ENCODE measurements at places on chromosomes 4 and X.
A peak's percentile ranks its signal among the peaks of the same experiment; 100 is the strongest.

GRCh38 chrX:103817502-103817901 is 14.6 kb downstream of the RAB9B start:
- DNase-seq: peak; percentile 14

GRCh38 chr4:147863808-147864472 is 132.1 kb downstream of the ARHGAP10 start:
- no peak for DNase-seq

GRCh38 chr4:30760551-30760950 is 40.4 kb downstream of the PCDH7 start:
- DNase-seq: no peak

- DNase-seq: no peak
Observed at GRCh38 chr4:113276464-113277170, 227.2 kb downstream of the ANK2 start.

- DNase-seq: no peak
Observed at GRCh38 chr4:185534866-185535611, at the start of gene PDLIM3. Gene PDLIM3, minus strand, starts transcription at chr4:185535507. Its CDS starts 73 bp downstream, at chr4:185535434.

DNA sequence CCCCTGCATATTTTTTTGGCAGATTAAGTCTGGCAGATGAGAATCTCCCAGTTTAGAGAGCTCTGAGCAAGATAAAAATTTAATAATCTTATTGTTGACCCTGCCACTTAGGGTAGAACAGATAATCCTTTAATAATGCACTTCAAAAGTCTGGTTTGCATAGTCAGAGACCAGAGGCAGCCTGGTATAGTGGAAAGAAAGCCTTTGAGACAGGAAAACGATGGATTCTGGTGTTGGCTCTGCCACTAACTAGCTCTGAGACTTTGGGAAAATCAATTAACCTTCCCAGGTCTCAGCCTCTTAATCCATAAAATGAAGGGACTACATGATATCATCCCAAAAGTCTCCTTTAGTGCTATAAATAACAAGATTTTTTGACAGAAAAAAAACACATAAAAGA is 824.5 kb downstream of the STIM2 start:
- DNase-seq: no peak

DNA sequence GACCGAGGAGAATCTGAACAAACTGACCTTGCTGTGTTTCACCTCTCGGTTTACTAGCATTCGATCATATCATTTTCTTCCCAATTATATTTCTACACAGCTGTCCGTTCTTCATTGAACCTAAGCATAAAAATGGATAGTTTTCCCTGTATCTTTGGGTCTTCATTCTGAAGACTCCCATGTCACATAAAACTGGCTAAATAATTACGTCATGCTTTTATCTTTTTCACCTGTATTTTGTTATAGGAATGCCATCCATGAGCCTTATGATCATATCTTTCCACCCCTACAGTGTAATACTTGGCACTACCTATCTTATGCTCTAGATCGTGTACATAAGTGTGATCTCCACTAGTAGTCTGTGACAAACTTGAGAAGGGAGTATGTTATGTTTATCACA is 456.1 kb downstream of the FGF13 start:
- no peak for DNase-seq

- DNase-seq: peak; percentile 78
Observed at GRCh38 chrX:119686087-119686691, 6.8 kb downstream of the SEPTIN6 start.

DNA sequence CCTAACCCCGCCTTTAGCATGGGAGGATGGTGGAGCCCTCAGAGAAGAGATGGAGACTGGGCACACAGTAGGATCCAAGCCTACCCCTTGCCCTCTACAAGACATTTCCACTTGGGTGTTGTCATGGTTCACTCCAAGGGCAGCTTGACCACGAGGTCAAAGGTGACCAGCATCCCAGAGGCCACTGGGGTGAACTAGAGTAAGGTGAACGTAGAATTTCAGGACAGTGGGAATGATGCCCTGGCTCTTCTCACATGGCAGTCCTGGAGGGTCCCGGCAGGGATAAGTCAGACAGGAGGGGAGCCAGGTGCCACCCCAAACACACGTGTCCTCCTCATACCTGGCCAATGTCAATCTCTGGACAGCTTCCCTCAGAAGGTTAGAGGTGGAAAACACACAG is 274.2 kb upstream of the AGTR2 start:
- DNase-seq: no peak

DNA sequence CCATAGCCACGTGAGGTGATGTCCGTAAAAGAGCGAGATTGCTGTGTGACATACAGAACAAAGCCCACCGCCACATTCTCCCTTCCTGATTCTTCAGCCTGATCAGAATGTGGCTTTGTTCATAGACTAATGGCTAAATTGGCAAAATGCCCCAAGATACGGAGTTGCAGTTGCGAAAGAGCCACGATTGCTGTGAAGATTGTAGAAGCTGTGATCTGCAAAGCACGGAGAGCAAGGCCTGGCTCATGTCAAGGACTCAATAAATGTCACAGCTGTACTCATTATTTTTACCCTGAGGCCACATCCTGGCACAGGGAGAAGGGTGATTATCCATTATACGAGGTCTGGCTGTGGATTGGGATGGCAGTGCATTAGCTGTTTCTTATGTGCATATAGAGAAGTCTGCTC is 34.2 kb downstream of the ARSD start:
- no peak for DNase-seq

DNA sequence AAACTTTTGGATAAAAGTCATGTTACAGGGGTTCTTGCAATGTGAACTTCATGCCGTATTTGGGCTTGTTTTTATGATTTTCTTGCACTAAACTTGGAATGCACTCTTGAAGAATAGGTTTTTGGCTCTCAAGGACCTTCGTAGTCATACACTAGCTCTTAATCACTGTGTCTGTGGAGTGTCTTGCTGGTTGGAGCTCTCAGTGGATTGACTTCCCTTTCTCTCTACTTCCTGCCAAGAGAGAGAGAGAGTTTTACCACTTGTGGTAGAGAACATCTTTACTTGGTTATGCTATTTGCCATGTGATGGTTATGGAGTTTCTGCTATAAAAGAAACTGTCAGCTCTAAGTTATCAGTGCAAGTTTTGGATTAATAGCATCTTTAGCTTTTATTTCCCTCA is 112.4 kb downstream of the BMPR1B start:
- DNase-seq: no peak

Measured in NCI-H2171 (cell line).